ENCODE measurements at places on chromosomes 2 and 18.

GRCh38 chr2:111030945-111031344, 89.8 kb upstream of the BCL2L11 start:
- no peak for DNase-seq

- DNase-seq = no peak
These were observed 50.8 kb downstream of the ACYP2 start for GRCh38 chr2:54166121-54166773.

DNA sequence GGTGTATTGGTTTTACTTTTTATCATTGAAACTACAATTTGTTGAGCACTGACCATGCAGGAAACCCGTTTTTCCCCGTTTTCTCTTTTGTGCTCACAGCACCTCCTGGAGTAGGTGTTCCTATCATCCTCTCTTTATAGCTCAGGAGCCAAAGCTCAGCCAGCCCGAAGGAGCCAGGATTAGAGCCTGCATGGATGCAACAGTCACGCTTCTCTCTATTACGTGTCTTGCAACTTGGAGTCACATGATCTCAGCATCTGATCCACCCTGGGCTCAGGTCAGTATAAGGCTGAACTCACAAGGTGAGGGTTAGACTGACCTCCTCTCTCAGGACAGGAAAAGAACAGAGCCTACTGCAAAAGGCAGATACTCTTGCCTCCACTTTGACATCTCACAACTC, 150.5 kb downstream of the MBP start:
- DNase-seq = no peak

DNA sequence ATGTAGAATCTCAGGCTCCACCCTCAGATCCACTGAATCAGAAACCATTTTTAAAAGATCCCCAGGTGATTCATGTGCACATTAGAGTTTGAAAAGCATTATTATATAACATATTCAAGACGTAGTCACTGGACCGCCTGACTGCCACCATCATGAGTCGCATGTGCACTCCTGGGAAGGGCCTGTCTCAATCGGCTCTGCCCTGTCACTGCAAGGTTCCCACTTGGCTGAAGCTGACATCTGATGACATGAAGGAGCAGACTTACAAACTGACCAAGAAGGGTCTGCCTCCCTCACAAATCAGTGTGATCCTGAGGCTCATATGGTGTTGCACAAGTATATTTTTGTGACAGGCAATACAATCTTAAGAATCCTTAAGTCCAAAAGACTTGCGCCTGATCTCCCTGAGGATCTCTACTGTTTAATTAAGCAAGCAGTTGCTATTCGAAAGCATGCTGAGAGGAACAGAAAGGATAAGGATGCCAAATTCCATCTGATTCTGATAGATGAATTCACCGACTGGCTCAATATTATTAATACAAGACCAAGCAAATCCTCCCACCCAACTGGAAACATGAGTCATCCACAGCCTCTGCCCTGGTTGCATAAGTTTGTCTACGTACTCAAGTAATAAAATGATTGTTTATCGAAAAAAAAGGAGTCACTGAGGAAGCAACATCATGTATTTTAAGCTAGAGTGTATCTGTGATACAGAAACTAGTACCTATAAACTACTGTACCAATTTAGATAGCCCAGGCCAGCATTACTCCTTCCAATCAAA, 26.2 kb downstream of the ATAD2B start:
- no peak for DNase-seq

GRCh38 chr2:112173646-112174319, 35.6 kb downstream of the FBLN7 start:
- no peak for DNase-seq

- DNase-seq = no peak
These were observed 7.1 kb downstream of the RUFY4 start for GRCh38 chr2:218075975-218076811.

DNA sequence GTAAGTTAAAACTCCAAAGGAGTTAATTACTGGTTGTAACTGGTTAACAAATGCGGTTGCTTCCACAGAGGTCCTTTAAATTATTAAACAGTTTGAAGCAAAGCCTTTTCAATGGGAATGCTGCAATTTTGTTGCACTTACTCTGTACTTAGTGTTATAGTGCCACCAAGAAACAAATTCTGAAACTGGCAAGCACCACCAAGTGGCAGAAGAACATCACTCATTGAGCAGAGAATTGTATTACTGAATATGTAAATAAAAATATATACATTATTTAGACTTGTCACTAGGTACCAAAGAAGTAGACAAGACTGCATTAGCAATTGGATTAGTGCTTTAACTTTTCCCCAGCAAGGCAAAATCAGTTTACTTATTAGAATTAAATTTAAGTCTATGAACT, 2.6 kb upstream of the TMEFF2 start:
- DNase-seq = no peak

- no peak for DNase-seq
These were observed 11.6 kb upstream of the NCK2 start for GRCh38 chr2:105732955-105733607.

DNA sequence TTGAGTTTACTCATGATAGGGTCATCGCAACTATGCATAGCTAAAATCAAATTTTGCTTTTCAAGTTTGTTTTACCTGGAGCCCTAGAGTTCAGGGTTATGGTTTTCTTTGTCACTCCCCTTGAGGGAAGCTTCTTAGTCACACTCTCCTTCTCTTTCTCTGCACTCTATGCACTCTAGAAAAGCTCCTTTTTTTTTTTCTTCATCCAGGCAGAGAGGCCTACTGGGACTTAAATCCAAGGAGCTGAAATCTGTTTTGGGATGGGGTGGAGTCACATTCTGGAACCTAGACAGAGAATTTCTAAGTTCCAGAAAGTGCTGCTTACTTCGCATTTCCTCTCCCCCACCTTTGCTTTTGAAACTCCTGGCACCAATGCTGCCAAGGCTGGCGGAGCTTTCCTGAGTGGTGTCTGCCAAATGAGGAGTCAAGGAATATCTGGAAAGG, 19.1 kb upstream of the IL18R1 start:
- DNase-seq = no peak

- no peak for DNase-seq
These were observed 3.2 kb downstream of the TMEM182 start for GRCh38 chr2:102765061-102765460.

GRCh38 chr18:76981396-76981968, 151.1 kb downstream of the MBP start:
- no peak for DNase-seq

GRCh38 chr2:213227458-213227857, 56.8 kb upstream of the SPAG16 start:
- no peak for DNase-seq

- no peak for DNase-seq
These were observed 26.3 kb upstream of the E2F6 start for GRCh38 chr2:11492244-11492643.

DNA sequence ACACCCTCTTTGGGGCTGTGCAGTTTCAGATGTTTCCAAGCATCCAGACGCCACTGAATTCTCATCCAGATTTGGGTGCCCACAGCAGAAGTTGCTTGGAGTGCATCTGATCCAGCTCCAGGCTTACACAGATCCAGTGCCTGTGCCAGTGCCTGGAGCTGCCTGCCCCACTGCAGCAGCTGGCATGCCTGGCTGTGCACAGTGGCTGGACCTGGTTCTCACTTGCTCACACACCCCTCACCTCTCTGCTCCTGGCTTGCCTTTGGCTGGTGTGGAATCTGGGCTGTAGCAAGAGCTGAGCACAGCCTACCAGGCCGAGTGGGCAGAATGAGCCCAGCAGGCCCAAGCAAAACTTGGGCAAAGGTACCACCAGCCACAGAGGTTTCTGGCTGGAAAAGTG, 137.9 kb downstream of the SPAG16 start:
- no peak for DNase-seq

DNA sequence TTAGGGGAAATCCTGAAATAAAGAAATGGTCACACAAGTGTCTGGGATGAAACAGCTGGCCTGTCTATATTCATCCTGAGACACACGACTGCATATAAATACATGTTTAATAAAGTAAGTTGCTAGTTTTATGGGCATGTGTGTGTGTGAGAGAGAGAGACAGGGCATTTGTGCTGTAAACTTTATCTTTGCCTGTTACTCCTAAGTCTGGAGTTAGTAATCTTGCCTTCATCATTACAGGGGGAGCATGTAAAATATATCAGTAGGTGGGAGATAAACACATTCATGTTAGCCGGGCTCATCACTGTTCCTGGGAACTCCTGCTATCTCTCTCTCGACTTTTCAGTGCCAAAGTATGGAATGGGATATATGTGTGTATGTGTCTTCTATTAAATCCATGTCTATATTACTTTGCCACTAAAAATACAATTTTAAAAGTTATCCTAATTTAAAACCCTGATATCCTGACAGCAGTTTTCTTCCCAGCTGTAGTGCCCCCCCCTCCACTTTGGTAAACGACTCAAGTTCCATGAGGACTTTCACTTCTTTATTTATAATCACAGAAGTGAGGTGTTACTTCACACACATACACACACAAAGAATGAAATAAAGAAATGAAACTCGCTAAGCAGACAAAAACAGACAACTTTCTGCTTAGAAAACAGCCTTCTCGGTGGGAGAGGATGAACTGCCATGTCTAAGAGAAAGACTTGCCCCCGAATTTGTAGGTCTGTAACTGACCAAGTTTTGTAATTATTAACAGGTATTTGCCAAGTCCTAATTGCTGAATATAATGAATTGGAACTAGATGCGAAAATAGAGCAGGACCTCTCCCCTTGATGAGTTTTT, 947 bp downstream of the ZEB2 start:
- DNase-seq = no peak

Data from activated effector memory CD4-positive, alpha-beta T cell treated with anti-CD3 and anti-CD28 coated beads, Interleukin-2, amount 50 U/mL, for 16 hours (primary cell).